Activated CD8-positive, alpha-beta memory T cell treated with anti-CD3 and anti-CD28 coated beads, Interleukin-2, amount 10 ng/mL, durations not matched to agents 7 days and 5 days (primary cell): ENCODE measurements at places on chromosomes 3 and 15. TPM values are rescaled to one million over a fixed set of nuclear protein-coding genes. Genes with fewer than 3 reads are reported as not detected.

- DNase-seq = no peak
Observed at GRCh38 chr3:18382760-18383369, 42.3 kb downstream of the SATB1 start.

- DNase-seq = no peak
Observed at GRCh38 chr3:99407257-99407656, 231.1 kb upstream of the COL8A1 start.

- DNase-seq = no peak
Observed at GRCh38 chr15:63501256-63502089, 2.9 kb upstream of the USP3 start.

The TUSC7 gene
- total RNA-seq = not detected

The NR2E3 gene
- not detected for total RNA-seq

GRCh38 chr3:149830902-149831301 is 17.9 kb downstream of the RNF13 start:
- DNase-seq = no peak

DNA sequence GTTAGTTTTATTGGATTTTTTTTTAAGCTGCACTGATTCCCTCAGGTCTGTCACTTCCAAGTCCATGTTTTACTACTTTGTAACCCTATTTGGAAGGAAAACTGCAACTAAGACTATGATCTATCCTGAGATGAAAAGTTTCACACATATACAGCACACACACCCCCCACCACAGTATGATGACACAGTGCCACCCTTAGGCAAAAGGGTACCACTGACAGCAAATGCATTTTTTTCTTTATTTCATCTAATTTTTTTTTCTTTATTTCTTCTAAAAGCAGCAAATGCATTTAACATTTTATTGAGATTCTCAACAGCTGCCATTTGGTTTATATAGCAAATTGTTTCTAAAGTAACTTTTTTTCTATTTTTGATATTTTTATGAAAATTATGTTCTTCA is 21.2 kb downstream of the NGRN start:
- peak; percentile 57 for DNase-seq
